ENCODE measurements at places on chromosomes 13 and 19.

DNA sequence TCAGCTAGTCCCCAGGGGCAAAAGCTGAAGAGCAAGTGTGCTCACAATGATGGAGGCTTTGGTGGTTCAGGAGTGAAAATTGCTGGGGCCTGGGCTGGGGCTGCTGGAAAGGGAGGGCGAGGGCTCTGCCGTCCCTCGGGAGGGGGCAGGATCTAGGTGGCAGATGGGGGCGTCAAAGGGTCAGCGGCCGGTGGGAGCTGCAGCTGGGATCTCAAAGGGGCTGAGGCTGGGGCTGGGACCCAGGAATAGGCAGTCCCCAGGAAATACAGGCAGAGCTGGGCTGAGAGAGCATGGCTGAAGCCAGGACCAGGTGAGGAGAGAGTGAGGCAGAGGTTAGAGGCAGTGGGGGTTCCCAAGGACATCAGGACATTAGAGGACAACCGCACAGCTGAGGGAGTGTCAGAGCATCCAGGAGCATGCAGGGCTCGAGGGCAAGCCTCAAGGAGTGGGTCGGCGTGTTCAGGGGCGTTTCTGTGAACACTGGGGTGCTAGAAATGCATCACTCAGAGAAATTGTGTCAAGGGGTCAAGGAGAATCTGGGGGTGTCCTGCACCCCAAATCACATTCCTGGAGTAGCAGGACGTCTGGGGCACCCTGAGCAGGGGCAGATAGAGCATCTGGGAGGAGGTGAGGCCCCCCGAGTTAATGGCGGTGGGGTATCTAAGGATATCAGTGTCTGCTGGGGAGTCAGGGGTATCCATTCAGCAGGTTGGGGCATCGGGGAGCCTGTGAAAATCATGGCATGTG is 1.2 kb upstream of the SYNE4 start:
- no peaks in the 10 kb centered on the region for H3K4me1 ChIP-seq
- H3K36me3 ChIP-seq, result no peaks in the 10 kb centered on the region
- no peak for DNase-seq
- H3K27ac ChIP-seq, result peak overlapping the region; percentile 88

GRCh38 chr19:40571005-40571318 is 5.7 kb upstream of the SHKBP1 start:
- H3K4me3 ChIP-seq, result no peak overlapping the region
- no peak for DNase-seq
- peaks cover 35% of the 10 kb centered on the region for H3K4me1 ChIP-seq
- peaks cover 25% of the 10 kb centered on the region for H3K27me3 ChIP-seq
- H3K27ac ChIP-seq, result peak overlapping the region; percentile 9

GRCh38 chr19:35369522-35369921 is 1.3 kb upstream of the GPR42 start:
- no peak for DNase-seq
- no peaks in the 10 kb centered on the region for H3K27me3 ChIP-seq
- H3K4me1 ChIP-seq, result no peaks in the 10 kb centered on the region

- H3K36me3 ChIP-seq, result no peaks in the 10 kb centered on the region
- no peak overlapping the region for H3K27ac ChIP-seq
- no peaks in the 10 kb centered on the region for H3K4me1 ChIP-seq
- no peaks in the 10 kb centered on the region for H3K27me3 ChIP-seq
- DNase-seq, result no peak
Observed at GRCh38 chr13:96273196-96273595, 183.3 kb downstream of the HS6ST3 start.

DNA sequence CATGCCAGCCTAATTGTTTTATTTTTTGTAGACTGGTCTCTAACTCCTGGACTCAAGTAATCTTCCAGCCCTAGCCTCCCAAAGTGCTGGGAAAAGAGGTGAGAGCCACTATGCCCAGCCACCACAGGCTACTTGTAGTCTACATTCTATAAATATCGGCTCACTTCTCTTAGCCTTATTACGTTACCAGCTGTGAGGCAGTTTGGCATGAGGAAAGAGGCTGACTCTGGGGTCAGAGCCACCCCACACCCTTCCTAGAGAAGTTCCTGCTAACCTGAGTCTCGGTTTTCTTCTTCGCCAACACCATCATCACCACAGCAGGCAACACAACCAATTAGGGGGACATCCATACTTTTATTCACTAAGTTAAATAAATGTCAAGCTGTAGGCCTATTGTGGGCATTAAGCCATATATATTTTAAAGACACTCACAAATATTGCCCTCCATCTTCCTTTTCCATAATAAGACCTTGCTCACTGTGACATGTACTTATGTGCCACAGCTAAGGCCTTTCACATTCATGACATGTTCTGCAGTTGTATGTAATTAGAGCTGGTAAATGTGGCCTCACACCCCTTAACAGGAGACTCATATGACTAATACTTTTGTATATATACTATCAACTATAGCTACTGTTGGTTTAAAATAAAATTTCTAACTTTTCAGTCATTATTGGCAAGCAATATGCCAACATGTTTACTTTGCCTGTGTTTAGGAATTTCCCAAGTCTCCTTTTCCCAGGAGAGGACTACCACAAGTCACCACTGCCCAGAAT is 5.7 kb downstream of the SLC25A30 start:
- H3K27me3 ChIP-seq, result no peaks in the 10 kb centered on the region
- H3K27ac ChIP-seq, result no peak overlapping the region
- no peak overlapping the region for H3K4me3 ChIP-seq
- H3K36me3 ChIP-seq, result peaks cover 32% of the 10 kb centered on the region

- no peaks in the 10 kb centered on the region for H3K36me3 ChIP-seq
- H3K27ac ChIP-seq, result no peak overlapping the region
- peaks cover 29% of the 10 kb centered on the region for H3K4me1 ChIP-seq
- peaks cover 36% of the 10 kb centered on the region for H3K27me3 ChIP-seq
- DNase-seq, result no peak
Observed at GRCh38 chr19:17602217-17602616, 46.8 kb downstream of the COLGALT1 start.

- H3K4me3 ChIP-seq, result no peak overlapping the region
- no peak for DNase-seq
- H3K36me3 ChIP-seq, result no peaks in the 10 kb centered on the region
- no peak overlapping the region for H3K27ac ChIP-seq
- no peaks in the 10 kb centered on the region for H3K27me3 ChIP-seq
- no peaks in the 10 kb centered on the region for H3K4me1 ChIP-seq
Observed at GRCh38 chr13:62879071-62879470, 1463.4 kb upstream of the PCDH20 start.

DNA sequence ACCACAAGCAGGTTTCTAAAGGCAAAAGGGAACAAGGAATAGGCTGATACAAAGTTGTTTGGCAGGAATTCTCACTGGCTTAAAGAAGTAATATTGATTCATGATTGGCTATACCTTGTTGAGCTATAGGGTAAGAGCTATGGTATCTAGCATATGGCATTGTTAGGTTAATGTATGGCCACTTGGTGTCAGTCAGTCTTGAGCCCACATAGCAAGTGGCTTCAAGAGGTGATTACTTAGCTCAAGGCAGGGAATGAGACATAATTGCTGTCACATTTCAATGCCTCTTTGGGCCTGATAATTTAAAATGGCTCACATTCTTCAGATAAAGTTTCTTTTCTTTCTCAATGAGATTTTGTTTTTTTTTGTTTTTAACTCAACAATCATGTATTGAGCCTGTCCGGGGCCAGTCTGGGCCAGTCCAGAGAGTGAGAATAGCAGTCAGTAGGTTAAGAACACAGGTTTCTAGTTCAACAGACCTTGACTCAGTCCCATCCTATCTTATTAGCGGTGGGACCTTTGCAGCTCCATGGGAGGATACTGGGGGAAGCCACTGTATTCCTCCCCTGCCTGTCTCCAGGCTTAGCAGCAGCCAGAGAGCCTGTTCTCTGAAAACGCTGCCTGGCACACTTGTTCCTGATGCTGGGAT is 45.8 kb upstream of the RCBTB2 start:
- H3K36me3 ChIP-seq, result no peaks in the 10 kb centered on the region
- no peak for DNase-seq
- H3K4me1 ChIP-seq, result peaks cover 11% of the 10 kb centered on the region
- H3K4me3 ChIP-seq, result no peak overlapping the region
- H3K27me3 ChIP-seq, result no peaks in the 10 kb centered on the region
- peak overlapping the region; percentile 25 for H3K27ac ChIP-seq
